ENCODE measurements at places on chromosomes 12 and 14. TPM values are rescaled to one million over a fixed set of nuclear protein-coding genes. Genes with fewer than 3 reads are reported as not detected.

DNA sequence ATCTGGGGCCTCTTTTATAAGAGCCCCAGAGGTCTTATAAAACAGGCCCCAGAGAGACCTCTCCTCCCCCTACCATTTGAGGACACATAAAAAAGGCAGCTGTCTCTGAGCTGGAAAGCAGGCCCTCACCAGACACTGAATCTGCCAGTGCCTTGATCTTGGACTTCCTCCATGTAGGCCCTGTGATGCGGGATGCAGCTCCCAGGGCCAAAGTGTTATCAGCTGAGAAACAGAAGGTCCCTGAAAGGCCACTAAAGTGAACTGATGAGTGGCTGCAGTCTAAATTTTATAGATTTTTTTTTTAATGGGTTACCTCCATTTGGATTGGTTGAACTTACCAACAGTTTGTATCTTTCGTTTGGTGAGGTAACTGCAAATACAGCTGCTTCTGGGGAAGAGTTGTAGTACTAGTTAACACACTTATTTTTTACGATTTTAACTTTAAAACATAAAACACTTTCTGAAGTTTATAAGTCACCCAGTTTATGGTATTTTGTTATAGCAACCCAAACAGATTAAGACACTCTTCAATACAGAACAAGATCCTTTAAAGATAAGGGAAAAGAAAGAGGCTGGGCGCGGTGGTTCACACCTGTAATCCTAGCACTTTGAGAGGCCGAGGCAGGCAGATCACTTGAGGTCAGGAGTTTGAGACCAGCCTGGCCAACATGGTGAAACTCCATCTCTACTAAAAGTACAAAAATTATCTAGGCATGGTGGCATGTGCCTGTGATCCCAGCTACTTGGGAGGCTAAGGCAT, 5.6 kb upstream of the GUCY2C start:
- DNase-seq, result no peak

DNA sequence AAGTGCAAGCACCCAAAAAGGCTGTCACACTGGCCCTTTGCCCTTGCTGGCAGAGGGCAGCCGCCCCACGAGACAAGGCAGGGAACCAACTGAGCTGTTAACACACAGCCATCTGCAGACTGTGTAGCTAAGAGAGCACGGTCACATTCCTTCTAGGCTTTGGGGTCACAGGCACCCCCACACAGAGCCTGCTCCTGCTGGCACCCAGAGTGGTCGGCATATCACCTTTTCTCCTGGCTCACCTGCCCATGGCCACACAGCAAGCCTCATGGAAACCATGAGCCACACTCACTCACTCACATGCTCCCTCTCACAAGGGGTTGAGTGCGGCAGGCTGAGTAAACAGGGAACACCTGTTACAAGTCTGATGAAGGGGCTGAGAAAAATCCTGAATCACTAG, 214.5 kb downstream of the PCNX1 start:
- no peak for DNase-seq

- DNase-seq, result no peak
These were observed 26.4 kb downstream of the NOS1 start for GRCh38 chr12:117334855-117335587.

DNA sequence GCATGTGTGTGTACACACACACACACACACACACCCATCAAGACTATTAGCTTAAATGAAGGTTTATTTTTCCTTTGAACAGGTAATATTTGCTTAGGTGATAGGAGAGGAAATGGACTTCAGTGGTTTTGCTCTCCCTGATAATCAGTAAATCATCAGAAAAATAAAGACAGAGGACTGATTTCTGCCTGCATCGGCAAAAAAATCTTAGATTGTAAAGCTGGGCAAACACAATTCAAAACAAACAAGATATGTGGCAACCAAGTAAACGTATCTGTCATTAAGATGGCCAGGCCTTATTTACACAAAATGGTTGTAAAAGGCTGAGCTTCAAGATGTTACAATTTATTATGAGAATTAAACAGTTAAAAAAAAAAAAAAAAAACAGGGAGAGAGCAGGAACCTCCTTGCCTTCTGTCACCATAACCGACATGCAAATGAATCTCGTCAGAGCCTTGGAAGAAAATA, 31.3 kb downstream of the PRKD1 start:
- no peak for DNase-seq

CCDC198 gene
- 15.0 TPM for total RNA-seq

DNA sequence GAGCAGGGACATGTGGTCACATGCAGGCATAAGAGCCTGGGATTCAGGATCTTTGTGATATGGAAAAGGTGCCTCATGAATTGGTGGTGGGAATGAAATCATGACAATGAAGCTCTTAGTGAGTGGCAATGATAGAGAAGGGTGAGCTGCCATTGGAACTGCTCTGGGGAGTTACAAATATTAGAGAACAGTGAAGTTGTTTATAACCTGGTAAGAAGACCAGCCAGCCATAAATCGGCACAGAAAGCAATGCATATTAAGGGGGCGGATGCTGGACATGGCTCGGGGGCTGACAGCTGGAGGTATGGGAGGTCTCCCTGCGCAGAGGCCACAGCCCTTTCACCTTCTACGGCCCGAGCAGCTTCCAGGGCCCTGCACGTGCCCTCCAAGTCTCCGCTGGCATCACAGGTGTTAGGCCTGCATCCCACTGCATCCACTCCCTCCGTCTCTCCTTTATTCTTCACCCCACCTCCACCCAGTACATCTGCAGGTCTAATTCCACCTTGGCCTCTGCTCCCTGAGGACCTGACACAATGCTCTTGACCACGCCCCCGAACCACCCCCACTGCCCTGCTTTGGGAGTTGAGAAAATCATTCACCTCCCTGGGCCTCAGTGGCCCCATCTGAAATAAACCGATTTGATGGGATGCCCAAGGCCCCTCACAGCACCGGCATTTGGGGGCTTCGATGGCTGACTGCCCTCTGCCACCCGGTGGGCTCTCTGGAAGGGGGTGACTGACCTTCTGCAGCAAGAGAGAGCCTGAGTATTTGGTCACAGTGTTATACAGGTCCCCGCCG, 4.1 kb downstream of the CACNA2D4 start:
- DNase-seq, result no peak

- DNase-seq, result no peak
These were observed 248.6 kb upstream of the SOX5 start for GRCh38 chr12:24198070-24198469.

ACOT4 gene
- total RNA-seq, result 3.3 TPM

DHRS2 gene
- total RNA-seq, result 14.7 TPM

PRDM4 gene
- 28.1 TPM for total RNA-seq

DNA sequence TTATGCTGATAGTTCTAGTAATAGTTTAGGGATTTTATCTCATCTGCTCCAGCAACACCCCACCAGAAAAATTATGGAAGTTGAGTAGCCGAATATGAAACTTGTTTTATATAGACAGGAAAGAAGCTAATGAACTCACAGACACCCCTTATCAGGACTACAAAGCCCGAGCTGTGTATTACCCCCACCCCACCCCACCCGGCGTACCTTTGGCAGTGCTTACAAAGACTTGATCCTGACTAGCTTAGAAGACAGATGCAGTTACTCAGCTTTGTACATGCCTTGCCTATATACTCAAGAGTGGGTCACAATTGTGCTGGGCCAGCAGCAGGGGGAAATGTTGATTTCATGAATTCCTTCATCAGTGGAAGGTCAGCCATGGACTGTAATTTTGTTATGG, 22.4 kb downstream of the PROX2 start:
- DNase-seq, result no peak

GRCh38 chr12:85507456-85507855, 227.4 kb downstream of the ALX1 start:
- no peak for DNase-seq

- no peak for DNase-seq
These were observed 182.4 kb downstream of the DICER1 start for GRCh38 chr14:94974893-94975292.

DNA sequence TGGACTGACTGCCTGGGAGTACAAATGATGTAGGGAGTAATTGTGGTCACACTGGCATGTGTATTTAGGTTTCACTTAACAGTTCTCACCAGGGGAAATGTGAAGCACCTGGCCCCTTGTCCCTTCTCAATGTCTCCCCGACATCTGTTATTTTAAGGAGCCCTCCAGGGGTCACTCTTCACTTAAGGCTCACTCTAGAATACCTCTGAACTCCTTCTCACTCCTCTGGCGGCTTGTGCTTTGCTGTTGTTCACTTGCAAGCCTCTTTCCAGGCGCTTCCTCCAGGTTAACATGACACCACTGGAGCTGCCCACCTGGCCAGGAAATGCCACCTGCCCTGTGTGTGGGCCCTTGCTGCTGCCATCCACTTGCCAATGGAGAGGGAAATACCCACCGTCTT, 56.5 kb upstream of the GZMB start:
- peak; percentile 24 for DNase-seq

METTL3 gene
- total RNA-seq, result 39.7 TPM
